Left lobe of liver (tissue), 2 donors: ENCODE measurements at places on chromosomes 16 and 17.

DNA sequence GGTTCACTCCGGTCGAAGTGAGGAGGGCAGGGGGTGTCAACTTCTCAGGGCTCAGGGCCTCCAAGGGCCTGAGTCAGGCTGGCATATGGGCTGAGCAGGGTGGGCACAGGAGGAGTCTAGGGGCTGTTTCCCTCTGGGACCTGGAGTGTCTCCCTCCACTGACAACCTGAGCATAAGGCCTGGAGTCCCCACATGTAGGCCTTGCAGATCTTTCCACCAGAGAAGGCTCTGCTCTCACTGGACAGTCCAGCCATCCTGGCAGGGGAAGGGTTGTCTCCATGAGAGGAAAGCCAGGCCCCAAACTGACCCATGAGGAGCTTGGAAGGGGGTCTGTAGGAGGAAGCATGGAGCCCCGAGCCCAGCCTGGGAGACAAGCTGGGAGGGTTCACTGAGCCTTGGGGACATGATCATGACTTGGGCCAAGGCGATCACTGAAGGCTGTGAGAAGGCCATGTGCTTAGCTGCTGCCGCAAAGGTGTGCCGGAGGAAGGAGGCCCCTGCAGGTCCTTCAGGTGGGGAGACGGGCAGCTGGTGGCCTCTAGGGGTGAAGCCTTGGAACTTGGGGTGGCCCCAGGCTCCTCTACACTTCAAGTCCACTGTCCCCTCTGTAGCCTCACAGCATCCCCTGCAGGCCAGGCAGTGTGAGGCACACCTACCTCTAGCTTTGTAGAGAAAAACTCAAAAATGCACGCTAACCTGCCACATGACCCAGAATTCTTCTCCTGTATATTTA lies 9.9 kb downstream of the CMTM2 start:
- no peak for DNase-seq

GRCh38 chr16:65622151-65622550 lies 500.3 kb upstream of the CDH11 start:
- DNase-seq = no peak

- peak; percentile 74 for DNase-seq
Observed at GRCh38 chr17:55356434-55357328, 65.0 kb downstream of the MMD start.

GRCh38 chr16:69626256-69626655 lies 60.5 kb downstream of the NFAT5 start:
- no peak for DNase-seq

DNA sequence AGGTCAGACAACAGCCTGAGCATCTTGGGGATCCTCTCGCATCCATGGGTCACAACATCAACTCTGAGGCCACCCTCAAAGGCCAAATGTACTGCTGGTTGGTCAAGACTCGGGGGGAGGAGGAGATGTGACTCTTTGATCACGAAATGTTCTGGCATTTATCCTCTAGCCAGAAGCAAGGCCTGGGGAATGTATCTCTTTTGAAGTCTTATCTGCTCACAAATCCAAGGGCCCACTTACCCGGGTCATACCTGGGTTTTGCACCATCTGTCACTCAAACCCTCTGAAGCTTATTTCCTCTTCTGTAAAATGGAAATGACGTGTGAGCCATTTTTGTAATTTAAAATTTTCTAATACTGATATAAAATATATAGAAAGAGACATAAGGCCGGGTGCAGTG lies 13.2 kb downstream of the CA7 start:
- DNase-seq = no peak

DNA sequence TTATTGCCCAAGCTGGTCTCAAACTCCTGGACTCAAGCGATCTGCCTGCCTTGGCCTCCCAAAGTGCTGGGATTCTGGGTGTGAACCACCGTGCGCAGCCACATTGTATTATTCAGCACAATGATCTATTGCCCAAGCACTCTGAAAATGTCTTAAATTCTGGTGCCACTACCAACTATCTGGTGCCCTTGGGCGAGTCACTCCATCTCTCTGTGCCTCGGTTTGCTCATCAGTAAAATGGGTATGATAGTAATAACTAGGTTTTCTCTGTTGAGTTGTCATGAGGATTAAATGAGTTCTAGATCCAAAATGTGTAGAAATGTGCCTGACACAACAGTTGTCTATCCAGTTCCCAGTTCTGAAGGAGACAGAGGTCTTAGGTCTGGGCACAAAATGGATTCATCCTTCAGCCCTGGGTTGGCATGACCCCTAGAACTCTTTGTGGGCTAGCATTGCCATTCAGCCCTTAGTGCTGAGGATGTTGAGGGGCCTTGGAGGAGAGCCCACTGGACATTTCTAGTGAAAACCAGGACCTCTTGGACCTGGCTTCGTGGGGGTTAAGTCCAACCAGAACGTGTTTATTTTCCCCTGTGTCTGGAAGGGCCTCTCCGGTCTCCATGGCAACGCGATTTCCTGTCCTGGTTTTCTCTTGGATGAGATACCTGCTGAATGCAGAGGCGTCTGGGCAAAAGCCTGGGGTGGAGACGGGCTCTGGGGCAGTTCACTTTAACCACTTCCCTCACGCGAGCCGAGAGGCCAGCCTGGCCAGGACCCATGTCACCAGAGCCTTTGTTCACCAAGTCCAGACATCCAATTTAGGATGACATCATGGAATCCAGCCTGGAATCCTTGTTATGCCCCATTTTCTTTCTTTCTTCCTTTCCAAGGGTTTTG lies 43.7 kb upstream of the TNRC6A start:
- DNase-seq = peak; percentile 82

DNA sequence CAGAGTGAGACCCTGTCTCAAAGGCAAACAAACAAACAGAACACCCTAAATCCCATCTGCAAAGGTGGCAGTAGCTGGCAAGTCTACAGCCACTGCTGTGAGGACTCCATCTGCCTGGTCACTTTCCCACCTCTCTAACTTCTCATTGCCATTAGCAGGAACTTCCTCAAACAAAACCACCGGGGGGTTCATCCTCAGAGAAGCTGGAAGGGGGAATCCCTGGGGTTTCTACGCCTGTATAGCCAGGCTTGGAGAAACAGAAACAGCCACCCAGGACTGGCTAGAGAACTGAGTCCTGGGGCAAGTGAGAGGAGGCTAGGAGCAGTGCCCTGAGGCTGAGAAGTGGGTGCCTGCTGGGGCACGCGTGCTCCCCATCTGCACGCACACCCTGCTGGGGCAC lies 7.3 kb downstream of the RPH3AL start:
- DNase-seq = no peak

DNA sequence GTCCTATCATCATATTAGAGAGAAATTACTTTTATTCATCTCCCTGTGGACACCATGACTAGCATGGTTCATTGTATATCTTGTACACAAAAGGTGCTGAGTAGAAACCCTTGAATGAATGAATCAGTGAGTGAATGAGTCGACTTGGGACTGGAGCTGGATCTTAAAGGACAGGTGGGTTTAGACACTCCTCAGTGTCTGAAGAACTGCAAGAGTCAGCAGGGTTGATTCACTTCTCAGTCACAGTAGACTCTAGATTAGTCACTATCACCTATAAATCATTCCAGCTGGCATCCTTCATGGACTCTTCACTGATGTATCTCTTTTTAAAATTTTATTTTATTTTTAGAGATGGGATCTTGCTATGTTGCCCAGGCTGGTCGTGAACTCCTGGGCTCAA lies 30.1 kb upstream of the PMFBP1 start:
- DNase-seq = no peak

GRCh38 chr17:66737524-66737923 lies 97.4 kb upstream of the CACNG5 start:
- DNase-seq = no peak

DNA sequence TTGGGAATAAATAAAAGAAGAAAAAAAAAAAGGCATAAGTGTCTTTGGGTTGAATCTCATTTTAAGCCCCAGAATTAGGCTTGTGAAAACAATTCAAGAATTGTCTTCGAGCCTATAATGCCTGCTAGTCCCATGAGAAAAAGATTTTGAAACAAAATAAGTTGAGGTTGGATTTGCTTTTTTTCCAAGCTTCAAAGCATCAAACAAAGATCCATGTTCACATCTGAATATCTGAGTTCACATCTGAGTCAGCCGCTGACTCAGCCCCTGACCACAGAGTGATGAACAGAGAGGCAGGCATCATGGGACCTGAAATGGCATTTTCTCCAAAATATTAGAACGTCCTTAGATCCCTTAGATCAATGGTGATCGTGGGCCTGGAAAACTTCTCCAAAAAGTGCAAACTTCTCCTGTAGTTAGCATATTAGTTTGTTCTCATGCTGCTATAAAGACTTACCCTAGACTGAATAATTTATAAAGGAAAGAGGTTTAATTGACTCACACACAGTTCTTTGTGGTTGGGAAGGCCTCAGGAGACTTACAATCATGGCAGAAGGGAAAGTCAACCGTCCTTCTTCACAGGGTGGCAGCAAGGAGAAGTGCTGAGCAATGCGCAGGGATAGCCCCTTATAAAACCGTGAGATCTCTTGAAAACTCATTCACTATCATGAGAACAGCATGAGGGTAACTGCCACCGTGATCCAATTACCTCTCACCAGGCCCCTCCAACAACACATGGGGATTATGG lies 294.6 kb upstream of the HSBP1 start:
- no peak for DNase-seq

DNA sequence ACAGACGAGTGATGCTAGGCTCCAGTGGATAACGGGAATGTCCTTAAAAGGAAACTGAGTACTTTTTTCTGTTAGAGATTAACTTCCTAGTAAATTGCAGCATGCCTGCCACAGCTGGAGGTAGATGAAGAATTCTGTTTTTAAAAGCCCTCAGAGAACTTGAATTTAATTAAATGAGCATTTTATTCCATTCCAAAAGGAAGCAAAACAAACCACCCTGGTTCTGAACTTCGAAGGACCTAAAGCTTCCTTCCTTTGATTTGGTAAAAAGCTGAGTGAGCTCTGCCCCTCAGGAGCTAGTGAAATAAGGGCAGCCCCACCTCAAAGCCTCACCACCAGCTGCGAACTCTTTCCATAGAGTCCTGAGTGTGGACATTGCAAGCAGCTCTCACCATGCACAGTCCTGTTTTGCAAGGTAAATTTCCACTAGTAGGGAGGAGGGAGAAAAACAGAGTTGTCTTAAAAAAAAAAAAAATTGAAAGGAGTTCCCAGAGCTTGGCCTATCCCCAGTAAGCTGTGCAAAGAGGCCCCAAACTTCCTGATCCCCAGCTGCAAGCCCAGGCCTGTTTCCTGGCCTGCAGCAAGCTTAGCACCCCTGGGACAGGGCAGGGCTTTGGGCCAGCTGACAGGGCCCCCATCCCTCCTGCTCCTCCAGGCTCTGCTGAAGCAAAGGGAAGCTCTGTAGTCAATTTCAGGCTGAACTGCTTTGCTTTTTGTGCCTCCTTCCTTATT lies 11.2 kb downstream of the CHD9NB start:
- no peak for DNase-seq

GRCh38 chr17:10275418-10275817 lies 77.0 kb upstream of the GAS7 start:
- DNase-seq = no peak

DNA sequence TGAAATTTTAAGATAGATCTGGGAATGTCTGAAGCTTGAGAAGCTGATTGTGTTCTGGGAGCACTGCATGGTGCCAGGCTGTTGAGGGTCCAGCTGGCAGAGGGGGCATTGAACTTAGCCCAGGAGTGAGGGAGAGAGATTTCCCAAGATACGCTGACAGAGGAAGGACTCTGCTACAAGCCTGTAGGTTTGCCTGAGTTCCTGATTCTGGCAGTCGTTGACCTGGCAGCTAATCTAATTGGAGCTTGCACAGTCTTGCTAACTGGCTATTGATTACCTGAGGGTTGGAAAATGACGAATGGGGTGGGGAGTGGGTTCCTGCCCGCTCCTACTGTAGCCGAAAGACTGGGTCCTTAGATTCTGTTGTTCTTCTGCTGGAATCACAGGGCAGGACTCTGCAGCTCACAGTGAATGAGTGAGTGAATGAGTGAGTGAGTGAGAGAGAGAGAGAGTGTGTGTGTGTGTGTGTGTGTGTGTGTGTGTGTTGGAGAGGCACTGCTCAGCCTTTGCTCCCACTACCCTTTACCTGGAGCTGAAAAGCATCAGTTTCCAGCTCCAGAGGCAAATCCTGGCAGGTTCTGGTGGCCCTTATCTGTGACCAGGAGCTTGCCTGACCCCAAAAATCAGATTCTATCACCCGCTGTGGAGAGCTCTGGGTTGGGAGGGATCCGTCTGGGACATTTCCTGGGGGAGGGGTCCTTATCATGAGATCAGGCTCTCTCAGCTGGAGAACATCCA lies 16.7 kb downstream of the CTRL start:
- peak; percentile 77 for DNase-seq

DNA sequence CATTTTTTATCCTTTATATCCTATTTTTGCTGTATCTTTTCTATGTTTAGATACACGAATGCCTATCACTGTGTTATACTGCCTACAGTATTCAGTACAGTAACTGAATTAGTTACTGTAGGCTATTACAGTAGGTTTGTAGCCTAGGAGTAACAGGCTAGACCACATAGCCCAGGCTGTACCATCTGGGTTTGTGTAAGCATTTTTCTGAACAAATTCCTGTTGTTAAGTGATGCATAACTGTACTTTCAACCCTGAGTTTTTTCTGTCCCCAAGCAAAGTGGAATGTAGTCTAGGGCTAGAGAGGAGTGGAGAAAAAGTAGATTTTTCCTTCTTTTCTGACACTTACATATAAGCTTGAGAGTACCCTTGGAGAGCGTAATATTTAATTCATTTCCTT lies 282.1 kb downstream of the HS3ST3B1 start:
- DNase-seq = no peak

DNA sequence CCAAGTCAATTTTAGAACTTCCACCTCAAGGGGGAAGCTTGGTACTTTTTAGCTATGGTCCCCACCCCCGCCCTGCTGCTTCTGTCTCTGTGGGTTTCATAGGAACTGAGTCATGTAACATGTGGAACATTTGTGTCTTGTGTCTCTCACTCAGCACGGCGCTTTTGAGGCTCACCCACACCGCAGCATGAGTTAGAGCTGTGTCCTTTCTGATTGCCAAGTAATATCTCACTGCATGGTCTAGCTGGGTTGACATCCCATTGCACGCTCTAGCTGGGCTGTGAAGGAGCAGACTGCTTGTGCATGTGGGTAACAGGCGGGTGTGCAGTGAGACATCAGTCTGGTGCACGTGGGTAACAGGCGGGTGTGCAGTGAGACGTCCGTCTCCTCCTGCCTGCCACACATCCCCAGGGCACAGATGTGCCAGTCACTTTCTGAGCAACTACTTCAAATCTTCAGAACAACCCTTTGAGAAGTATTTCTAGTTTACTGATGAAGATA lies 26.4 kb upstream of the SLC7A5 start:
- DNase-seq = no peak

- no peak for DNase-seq
Observed at GRCh38 chr17:31511580-31511979, 120.1 kb downstream of the RAB11FIP4 start.

DNA sequence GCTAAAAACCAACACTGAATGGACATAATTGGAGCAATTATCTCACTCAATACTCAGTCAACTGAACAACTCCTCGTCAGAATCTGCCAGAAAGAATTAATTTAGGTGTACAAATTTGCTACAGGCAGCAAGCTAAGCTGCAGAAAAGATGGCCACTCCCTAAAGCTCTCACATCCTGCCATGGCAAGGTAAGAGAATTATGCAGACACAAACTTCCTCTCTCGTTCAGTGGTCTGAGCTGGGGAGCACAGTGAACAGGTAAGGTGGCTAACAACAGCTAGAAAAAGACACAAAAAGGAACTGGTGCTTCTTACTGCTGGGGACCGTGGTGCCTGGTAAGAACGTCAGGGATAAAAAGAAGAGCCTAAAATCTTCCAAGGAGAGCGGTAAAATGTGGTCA lies 74.9 kb upstream of the BCAR1 start:
- DNase-seq = no peak

GRCh38 chr16:78325468-78326352 lies 226.3 kb downstream of the WWOX start:
- no peak for DNase-seq

- peak; percentile 55 for DNase-seq
Observed at GRCh38 chr16:11254913-11255736, 879 bp downstream of the SOCS1 start.

- no peak for DNase-seq
Observed at GRCh38 chr17:77772461-77772897, 186.0 kb upstream of the TNRC6C start.
